ENCODE measurements at places on chromosomes 16 and 17. TPM values are rescaled to one million over a fixed set of nuclear protein-coding genes. Genes with fewer than 3 reads are reported as not detected.

DNA sequence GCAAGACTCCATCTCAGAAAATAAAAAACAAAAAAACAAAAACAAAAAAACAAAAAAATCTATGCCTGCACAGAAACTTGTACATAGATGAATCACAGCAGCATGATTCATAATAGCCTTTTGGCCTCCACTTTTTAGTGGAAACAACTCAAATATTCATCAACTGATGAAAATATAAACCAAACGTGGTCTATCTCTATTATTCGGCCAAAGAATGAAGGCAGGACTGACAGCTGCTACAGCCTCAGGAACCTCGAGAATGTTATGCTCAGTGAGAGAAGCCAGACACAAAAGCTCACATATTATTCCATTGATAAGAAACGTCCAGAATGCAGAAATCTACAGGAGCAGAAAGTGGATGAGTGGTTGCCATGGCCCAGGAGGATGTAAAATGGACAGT is 19.8 kb downstream of the PPL start:
- DNase-seq = no peak

The PRR29 gene
- total RNA-seq = not detected

The CTU2 gene
- total RNA-seq = 7.1 TPM

DNA sequence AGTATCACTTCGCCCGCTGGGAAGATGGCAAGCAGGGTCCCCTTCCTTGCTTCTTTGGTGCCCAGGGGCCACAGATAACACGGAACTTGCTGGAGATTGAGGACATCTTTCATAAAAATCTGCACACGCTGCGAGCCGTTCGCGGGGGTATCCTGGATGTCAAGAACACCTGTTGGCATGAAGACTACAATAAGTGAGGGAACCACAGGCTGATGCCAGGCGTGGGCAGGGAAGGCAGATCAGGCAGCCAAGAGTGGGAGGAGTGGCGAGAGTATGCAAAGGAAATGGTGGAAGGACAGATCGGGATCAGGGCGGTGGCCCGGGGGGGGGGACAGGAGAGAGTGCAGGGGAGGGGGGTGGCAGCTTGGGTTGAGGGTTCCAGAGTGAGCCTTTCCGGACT is 22.2 kb downstream of the DNAH2 start:
- DNase-seq = no peak

DNA sequence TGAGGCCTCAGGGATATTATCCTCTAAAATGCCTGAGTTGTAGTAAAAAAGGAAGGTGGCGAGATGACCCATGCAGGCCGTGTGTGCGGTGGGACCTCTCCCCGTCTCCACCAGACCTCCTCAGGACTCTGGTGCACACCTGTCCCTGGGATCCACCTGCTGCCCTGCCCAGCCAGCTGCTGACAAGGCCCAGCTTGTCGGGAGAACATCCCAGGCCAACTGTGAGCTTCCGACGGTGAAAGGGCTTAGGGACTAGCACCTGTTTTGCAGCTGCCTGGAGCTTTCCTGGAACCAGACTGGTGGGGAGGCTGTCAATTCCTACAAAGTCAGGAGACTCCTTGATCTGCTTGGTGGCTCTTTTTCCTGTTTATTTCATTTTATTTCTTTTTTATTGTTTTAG is 11.6 kb downstream of the IL34 start:
- DNase-seq = no peak

The GRB7 gene
- 3.4 TPM for total RNA-seq

DNA sequence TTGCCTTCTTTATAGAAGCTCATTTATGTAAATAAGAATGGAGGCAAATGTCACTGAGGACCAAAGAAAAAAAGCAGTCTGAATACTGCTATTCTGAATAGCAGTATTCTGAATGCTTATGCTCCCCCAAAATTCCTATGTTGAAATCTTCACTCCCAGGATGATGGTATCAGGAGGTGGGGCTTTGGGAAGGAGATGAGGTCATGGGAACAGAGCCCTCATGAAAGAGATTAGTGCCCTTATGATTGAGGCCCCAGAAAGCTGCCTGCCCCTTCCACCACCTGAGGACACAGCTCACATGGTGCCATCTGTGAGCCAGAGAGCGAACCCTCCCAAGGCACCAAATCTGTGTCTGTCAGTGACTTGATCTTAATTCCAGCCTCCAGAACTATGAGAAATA is 28.8 kb downstream of the HEATR6 start:
- no peak for DNase-seq

The APRT gene
- total RNA-seq = 50.6 TPM

Data from right atrium auricular region (tissue), 2 donors.